ENCODE measurements at places on chromosomes 7 and 10.

DNA sequence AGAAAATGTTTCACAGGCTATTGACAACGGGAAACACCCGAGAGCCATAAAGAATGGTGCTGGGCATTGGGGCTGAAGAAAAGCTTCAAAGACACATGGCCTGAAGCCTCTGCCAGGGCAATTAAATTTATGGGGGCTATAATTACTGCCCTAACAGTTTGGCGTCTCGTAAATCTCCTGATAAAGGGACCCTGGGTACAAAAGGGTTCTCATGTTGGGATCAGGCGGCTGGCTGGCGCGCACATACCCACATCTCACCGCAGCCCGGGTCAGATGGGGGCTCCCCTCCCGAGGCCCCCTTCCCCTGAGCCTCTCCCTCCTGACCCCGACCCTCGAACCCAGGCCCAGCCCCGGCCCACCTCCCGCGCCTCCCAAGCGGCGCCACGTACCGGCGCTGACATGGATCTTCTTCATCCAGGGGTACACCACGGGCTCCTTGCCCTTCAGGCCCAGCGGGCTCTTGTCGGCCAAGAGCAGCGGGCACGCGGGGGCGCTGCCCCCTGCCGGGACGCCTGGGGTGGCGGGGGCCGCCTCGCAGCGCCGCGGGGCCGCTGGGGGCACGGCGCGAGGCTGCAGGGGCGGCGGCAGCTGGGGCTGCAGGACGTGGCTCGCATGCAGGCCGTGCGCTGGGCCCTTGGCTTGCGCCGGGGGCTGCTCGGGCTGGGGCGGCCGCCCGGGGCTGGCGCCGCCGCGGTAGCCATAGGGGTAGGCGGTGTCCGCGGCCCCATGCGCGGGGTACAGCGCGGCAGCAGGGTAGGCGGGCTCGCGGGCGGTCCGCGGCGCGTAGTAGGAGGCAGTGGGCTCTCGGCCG, 623 bp downstream of the HOXA4 start:
- DNase-seq: no peak

DNA sequence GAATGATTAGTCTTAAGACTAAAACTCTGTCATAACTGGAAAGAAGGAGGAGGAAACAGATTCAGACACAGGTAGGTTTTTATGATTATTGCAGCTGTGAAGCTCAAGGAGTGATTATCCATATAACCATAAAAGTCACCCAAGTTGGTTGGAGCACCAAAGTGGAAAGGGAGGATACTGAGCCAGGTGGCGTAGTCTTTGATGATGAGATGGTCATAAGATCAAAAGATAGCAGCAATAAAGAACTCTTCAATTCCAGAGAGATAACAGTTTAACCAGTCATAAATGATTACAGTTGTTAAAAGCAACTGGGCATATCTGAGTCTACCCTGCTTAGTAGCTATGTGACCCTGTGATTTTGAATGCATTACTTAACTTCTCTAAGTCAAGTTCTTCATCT, 8.4 kb downstream of the ABCB1 start:
- DNase-seq: no peak

DNA sequence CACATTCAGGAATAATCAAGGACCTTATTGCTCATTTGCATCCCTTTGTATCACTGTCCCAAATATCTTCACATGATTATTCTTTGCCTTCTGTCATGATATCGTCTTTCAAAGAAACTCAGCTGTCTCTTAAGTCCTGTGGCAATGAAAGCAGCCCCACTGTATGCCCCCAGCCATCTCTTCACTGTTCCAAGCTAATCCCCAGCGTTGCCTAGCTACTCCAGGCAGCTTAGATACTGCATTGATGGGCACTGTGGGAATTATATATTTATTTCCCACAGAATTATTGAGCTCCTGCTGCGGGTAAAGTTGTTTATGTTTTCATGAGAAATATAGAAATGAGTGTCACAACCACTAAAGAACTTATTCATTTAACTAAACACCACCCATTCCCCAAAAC, 38.8 kb downstream of the SND1 start:
- no peak for DNase-seq

- DNase-seq: no peak
Measured at GRCh38 chr10:16870331-16870730, 53.1 kb upstream of the RSU1 start.

- no peak for DNase-seq
Measured at GRCh38 chr10:124007102-124007772, 86.2 kb downstream of the CHST15 start.

- DNase-seq: no peak
Measured at GRCh38 chr10:44056967-44057805, 327.7 kb downstream of the CXCL12 start.

GRCh38 chr7:55568613-55569268, 3.6 kb downstream of the VOPP1 start:
- peak; percentile 11 for DNase-seq

DNA sequence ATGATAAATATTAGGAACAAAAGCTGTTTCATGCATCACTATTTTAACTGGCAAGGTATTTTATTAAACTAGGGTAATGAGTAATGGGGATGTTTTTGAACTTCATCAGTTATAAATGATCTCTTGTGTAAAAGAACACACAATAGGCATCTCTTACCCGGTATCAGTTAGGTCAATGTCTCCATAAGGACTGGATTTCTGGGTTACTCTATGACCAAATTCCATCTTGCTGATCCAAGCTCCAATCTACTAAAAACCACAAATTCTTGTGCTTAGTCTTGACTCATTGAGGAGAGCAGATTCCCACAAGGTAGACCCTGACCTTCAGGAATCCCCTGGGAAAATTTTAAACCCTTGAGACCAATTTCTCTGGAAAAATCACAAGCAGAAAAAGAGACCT, 1167.7 kb downstream of the XPNPEP1 start:
- DNase-seq: peak; percentile 1

DNA sequence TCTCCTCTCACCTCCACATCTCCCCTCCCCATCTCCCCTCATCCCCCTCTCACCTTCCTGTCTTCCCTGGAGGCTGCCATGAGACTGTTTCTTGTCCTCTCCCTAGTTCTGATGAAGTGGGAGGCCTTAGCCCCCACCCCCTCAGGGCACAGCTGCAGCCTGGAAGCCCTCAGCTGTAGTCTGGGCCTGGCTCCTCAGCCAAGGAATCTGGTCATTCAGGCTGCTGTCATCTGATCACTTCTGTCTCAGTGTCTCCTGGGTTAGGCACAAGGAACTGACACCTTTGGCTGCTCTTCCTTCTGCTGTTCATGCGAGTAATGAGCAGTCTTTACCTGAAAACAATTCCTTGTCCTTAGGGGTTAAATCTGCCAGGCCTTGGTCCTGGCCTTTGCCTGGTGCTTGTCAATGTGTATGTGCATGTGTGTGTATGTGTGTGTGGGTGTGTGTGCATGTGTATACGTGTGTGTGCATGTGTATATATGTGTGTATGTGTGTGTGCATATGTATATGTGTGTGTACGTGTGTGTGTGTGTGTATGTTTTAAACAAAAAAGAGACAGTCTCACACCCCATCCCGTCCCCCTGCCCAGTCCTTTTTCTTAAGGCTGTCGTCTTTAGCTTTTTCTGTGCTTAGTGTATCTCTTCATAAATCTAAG, 153.5 kb upstream of the TMEM72 start:
- no peak for DNase-seq

- peak; percentile 66 for DNase-seq
Measured at GRCh38 chr10:10677479-10677878, 340.2 kb upstream of the CELF2 start.

DNA sequence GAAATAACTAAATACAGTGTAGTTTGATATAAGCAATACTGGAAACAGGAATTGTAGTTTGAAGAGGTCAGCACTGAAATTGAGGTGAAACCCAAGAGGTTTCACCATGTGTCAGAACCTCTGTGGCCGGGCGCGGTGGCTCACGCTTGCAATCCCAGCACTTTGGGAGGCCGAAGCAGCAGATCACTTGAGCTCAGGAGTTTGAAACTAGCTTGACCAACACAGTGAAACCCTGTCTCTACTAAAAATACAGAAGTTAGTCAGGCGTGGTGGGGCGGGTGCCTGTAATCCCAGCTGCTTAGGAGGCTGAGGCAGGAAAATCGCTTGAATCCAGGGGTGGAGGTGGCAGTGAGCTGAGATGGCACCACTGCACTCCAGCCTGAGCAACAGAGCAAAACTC, 13.7 kb downstream of the AHCYL2 start:
- no peak for DNase-seq

- no peak for DNase-seq
Measured at GRCh38 chr7:17186745-17187530, 111.5 kb upstream of the AHR start.

DNA sequence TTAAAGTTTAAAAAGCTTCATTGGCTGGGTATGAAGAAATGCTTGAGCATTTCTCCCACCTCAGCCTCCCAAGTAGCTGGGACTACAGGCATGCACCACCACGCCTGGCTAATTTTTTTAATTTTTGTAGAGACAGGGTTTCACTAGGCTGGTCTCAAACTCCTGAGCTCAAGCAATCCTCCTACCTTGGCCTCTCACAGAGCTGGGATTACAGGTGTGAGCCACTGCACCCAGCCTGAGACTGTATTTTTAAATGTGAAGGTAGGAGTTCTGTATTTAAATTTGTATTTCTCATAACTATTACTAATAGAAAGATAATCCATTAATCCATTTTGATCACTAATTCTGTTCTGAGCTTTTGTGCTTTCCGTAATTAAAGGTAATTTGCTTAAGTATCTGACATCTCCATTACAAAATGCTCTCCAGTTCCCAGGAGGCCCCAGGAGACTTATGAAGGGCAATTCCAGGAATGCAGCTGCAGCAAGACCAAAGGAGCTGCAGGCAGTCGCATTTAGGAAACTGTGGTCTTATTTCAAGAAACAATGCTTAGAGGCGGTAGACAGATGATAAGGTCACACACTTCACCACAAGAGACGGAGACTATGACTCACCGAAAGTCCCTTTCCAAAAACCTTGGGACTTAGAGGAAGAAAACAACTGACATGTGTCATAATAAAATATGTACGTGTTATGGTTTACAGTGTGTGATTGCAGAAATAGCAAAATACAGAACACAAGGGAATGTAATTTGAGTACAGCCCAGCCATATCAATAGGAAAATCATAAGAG, 23.3 kb downstream of the YAE1 start:
- peak; percentile 96 for DNase-seq

- no peak for DNase-seq
Measured at GRCh38 chr7:108380517-108380916, 75.7 kb downstream of the NRCAM start.

GRCh38 chr7:158018098-158018762, 569.4 kb downstream of the PTPRN2 start:
- no peak for DNase-seq

DNA sequence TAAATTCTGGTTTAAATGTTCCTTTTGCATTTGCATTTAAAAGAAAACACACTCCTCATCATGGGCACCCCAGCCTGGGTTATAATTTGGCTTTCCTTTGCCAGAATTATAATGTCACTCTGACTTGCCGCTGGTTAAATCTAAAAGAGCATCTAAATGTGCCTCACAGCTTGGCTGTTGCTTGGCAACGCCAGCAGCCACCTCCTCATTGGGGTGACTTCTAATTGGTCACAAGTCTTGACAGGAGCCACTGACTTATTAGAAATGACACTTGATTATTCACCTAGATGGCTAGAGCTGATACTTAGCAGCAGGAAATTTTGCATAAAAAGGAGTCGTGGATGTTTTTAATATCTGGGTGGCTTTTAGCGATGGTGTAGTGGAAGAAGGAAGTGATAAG, 114.3 kb downstream of the TBXAS1 start:
- no peak for DNase-seq

DNA sequence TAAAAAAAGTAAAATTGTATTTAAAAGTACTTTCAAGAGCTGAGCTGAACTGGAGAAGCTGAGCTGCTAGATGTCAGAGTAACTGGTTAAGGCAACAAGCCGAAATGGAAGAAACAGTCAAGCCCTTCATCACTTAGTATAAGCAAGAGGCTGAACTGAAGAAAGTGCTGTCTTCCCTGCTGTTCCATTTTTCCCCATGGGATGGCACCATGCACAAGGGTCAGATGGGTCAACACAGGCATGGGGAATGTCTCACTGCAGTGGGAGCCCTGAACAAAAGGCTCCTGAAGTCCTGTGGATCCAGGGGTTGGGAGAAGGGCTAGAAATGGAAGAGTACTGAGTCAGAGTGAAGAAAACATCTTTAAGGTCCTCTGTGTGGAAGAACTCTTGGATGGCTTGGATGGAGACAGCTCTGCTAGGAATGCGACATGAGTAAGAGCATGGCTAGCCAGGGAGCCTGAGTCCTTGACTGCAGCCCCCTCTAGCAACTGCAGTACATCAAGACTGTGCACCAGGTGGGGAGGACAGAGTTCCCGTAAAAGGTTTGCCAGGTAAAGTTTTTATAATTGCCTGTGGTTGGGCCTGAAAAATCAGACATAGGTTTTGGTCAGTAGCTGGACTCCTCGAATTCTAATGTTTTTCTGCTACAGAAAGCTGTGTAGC, 348.3 kb downstream of the GPR158 start:
- no peak for DNase-seq

- no peak for DNase-seq
Measured at GRCh38 chr10:23818484-23818883, 379.6 kb downstream of the OTUD1 start.

DNA sequence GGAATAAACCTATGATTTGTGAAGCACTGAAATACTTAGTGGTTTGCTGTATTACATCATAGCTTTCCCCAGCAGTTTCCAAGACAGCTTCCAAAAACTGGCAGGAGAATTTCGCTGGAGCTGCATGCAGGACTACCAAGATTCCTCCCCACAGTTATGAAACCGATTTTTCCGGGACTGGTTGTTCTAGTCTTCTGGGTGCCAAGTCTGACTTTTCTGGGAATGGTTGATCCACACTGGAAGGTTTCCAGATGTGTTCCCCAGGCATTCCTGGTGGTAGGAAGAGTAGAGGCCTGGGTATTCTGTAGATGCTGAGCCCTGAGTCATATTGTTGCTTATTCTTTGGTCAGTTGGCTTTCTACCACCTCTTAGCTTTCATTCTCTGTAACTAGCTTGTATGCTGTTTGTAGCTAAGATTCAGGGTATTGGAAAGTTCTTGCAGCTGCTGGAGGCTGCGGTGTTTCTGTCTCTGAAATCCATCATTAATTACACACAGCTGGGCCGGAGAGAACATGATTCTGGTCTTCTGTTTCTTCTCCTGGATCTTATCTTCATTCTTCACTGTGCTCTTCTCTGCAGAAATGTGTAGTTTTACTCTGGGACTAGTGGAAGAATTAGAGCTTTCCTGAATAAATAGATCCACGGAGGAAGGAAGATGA, 6.3 kb downstream of the ABCC2 start:
- peak; percentile 86 for DNase-seq

DNA sequence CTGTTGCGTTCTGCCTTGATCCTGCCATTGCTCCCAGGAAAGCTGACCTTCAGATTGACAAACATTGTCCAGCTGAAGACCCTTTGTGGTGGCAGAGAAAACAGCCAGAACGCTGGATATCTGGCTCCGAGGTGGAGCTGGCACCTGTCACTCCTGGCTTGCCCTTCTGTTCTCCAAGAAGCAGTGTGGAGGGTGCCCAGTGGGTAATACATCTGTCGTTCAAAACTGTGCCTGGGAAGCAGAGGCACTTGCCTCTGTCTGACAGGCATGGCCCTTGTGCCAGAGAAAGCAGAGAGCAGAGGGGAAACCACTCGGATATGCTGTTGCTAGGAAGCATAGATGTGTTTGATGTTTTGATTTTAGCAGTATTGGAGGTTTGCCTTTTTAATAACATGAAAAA, 231.4 kb downstream of the BMPER start:
- DNase-seq: no peak

All from fibroblast of skin of back (primary cell).